ENCODE measurements at places on chromosomes 6 and 20.

DNA sequence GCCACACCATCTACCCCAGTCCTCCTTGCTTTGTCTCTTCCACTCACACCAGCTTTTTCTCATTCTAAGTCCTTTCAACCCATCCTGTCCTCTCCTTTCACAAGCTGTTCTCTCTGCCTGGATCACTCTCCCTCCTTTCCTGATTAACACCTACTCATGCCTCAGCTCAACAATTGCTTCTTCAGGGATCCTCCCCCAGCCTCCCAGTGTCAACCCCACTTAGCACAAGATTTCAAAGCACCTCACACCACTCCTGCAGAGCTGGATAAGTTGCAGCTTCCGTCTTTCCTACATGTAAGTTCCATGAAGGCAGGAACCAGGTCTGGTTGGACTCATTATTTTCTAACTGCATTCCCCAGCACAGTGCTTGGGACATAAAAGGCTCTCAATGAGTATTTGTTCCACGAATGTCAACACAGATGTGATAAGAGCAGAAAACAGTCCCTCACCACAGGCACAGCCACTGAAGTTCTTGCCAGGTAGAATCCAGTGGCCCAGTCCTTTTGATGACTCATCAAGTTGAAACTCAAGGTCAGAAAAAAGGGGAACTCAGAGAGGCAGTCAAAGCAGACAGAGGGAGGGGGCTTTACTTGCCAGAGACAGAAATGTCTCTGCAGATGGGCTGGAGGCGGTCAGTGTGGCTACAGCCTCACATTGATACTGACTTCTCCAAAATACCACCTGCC, 193.4 kb upstream of the PRDM1 start:
- DNase-seq = no peak

DNA sequence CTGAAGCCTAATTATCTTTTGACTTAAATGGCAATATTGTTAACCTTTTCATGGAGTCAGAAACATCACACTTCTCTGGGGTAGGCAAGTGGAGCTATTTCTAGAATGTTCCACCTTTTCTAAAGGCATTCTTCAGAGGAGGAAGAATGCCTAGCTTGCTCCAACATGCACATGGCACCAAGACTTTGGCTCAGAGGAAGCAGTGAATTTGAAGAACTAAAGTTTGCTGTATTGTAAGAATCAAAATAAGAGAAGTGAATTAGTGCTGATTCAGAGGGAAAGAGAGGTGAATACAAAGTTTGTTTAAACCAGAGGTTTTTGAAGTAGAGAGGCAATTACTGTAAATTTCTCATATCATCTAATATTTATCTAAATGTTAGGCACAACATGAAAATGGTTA, 92.2 kb downstream of the SOBP start:
- DNase-seq = no peak

DNA sequence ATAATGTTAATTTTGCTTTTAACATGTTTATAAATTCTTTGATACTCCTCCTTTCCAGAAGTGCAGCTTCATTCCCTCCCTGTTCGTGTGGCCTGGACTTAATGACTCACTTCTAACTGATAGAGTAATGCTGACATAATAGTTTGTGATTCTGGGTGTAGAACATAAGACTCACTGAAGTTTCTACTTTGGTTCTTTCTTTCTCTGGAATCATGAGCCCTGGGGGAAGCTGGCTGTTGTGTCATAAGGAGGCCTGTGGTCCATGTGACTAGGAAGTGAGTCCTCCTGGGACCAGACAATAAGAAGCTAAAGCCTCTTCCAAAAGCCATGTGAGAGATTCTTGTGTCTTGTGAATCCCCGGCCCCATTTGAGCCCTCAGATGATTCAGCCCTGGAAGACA, 30.5 kb upstream of the HLA-G start:
- DNase-seq = no peak

DNA sequence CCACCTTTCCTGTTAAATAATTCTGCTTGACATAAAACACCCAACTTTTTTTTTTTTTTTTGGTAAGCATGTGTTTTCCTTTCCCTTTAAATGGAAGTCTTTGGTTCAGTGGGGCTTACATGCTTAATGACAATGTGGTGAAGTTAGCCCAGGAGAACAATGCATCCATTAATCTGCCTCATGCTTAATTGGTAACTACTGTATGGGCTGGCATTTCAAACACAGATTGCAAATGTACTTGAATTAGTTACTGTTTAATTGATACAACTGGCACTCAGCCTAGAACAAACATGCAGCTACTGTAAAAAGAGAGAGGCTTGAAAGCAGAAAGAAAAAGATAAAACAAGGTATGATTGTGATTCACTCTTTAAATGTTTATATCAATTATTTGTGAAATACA, 483.6 kb upstream of the NOX3 start:
- DNase-seq = no peak

DNA sequence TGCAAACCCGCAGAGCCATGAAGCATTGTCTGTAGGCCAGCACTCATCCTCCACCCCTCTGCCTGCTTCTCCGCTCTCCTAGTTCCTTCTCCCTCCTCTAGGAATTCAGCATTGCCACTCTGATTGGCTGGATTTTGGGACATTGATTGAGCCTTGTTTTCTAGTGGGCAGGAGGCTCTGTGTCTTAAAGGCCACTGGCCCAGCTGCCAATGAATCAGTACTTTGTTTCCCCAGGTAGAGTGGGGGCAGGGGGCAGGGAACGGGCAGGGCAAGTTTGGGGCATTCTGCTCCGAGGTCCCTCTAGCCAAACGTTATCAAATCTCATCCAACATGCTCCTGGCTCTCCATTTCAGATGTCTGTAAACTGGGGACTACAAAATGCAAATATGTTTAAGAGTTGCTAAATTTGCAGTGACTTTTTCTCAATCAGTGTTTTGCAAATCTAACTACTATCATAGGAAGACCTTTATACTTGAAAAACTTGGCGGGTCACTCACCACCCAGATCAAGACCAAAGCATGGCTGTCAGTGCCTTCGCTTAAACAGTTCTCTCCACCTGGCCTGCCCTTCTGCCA, 10.4 kb upstream of the BPI start:
- DNase-seq = no peak

DNA sequence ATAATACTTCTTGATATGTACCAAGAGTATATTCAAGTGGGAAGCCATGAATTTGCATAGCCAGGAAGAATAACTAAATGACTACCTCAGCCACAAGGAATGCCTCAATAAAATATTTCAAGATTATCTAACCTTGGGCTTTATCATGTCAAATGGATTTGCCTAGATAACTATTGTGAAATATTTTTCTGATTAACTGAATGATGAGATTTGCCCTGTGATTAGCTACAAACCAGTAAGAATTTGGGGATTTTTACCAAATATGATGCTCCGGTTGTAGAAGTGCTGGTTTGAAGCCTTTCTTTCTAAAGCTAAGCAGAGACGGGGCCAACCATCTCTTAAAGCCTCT, 125.6 kb upstream of the LAMP5 start:
- no peak for DNase-seq

GRCh38 chr6:12189661-12190060, 100.5 kb upstream of the EDN1 start:
- DNase-seq = no peak

- no peak for DNase-seq
Observed at GRCh38 chr6:126170978-126171382, 168.9 kb upstream of the CENPW start.

GRCh38 chr6:13725570-13725969, 13.9 kb upstream of the RANBP9 start:
- DNase-seq = peak; percentile 69

DNA sequence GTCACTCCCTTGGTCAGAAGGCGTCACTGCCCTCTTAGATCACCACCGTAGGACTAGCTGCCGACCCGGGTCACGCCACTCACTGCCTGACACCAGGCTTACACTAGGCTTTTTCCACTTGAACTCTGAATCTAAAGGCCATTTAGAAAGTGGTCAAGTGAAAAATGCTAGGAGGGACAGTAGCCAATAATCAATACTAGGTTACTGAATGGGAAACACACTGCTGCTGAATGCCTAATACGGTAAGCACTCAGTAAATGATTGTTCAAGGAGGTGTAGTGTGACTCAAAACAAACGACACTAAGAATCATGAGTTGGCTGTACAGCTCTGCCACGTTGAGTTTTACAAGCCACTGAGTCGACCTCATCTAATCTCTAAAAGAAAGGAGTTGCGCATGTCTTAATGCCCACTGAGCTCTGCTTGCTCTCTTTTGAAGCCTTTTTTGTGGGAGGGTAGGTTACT, 760 bp upstream of the IBTK start:
- no peak for DNase-seq

GRCh38 chr6:156599978-156600590, 177.1 kb upstream of the ARID1B start:
- DNase-seq = no peak

DNA sequence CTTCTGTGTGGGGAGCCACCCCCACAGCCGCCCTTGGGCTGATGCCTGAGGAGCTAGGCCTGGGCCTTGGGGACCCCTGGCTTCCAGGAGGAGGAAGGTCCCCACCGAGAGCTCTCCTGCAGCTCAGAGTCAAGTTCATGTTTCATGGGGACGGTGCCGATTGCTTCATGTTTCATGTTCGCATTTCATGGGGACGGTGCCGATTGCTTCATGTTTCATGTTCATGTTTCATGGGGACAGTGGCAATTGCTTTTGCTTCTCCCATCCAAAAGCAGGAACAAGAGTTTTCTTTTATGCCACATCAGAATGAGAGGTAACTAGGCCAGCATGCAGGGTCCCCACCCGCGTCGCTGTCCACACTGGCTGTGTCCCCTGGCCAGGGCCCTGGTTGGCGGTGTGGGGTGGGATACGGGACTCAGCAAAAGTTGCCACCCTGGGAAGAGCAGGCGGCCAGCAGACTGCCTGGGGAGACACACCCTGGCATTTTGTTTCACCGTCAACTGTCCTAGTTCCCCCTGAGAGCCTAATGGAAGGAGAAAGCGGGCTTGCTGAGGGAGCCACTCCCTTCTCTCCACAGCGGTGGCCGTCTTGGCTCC, 46.0 kb downstream of the DACT2 start:
- no peak for DNase-seq

DNA sequence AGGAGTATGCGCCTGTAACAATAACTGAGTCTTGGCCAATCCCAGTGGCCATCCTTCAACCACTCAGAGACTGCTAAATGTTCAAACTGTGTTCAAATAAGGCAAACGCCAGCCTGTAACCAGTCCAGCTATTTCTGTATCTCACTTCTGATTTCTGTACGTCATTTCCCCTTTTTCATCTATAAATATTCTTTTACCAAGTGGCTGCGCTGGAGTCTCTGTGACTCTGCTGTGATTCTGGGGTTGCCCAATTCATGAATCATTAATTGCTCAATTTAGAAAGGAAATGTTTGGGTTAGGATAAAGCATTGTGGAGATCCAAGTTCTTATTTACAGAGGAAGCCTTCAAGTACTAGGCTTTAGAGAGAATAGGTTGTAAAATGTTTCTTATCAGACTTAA, 89.8 kb upstream of the UST start:
- DNase-seq = no peak

DNA sequence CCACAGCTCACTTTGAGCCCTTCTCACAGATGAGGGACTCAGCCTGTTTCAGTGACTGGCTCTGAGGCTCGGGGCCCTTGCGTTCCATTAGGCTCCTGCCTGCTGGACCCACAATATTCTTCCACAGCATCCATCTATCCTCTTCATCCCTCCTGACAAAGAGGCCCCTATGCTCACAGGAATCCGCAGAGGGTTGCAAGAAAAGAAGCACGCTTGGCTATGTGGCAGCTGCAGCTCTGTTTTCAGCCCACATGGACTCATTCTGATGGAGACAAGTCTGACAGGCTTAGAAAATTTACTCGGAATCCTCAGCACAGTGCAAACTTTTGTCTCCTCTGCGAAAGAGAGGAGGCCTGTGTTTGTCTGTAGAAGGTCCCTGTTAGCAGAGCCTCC, 207.5 kb downstream of the SYNDIG1 start:
- DNase-seq = no peak

GRCh38 chr20:53847837-53848170, 222.6 kb downstream of the BCAS1 start:
- DNase-seq = no peak

- no peak for DNase-seq
Observed at GRCh38 chr6:5275497-5275896, 14.2 kb downstream of the FARS2 start.

GRCh38 chr6:39016839-39017546, 31.6 kb upstream of the GLP1R start:
- DNase-seq = no peak

- no peak for DNase-seq
Observed at GRCh38 chr6:80333342-80333741, 226.9 kb downstream of the BCKDHB start.

DNA sequence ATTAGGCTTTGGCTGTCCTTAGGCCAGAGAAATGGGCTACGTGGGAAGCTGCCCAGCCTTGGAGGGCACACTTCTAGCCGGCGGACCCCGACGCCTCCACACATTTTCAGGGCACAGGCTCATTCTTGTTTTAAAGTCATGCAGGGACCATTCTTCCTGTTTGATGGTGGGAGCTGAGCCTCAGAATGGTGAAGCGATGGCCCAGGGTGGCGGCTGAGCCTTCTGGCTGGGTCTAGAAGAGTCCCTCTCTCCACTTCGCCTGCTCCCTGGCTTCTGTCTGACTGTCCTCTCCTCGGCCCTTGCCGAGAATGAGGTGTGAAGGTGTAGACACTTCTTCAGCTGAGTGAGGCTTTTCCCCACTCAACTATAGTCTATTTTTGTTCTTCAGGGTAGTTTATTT, 114.4 kb downstream of the SULF2 start:
- no peak for DNase-seq

GRCh38 chr6:90584636-90585255, 2.1 kb downstream of the MAP3K7 start:
- DNase-seq = no peak

DNA sequence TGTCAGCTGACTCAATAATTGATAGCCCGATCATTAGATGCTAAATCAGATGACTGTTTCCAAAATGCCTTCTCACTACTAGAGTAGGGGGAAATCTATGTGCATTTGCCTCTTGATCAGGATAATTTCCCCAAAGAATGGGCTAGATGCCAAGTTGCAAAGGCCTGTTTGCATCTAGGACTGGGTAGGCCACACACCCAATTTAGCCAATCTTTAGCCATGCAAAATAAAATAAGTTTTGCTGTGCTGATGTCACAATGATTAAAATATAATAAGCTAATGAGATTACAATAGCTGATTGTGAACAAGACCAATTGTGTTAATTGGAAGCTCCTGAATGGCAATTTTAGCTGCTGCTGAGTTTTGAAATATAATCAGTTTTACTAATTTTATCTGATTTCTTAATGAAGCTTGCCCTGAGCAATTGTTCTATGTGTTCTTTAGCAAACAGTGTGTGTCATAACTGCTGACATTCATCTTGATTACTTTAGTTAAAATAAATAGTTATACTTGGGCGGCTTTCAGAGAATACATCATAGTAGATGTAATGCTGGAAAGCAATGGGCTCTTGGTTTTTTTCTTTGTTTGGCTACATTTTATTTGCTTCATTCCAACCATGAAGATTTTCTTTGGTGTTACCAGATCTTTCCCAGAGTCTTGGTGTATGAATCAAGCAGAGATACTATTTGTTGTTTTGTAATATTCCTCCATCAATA, 973.2 kb upstream of the SLC35B3 start:
- no peak for DNase-seq
